ENCODE measurements at places on chromosomes 7 and 10. TPM values are rescaled to one million over a fixed set of nuclear protein-coding genes. Genes with fewer than 3 reads are reported as not detected.
A peak's percentile ranks its signal among the peaks of the same experiment; 100 is the strongest.

Gene SAMD9L
- 15.7 TPM for total RNA-seq

Gene GJD4
- 0.17 TPM for total RNA-seq

GRCh38 chr7:110856704-110857103 is 234.2 kb upstream of the LRRN3 start:
- DNase-seq = no peak

GRCh38 chr7:51601461-51601860 is 284.9 kb upstream of the COBL start:
- DNase-seq = no peak

Gene NEURL1
- total RNA-seq = not detected

Gene GBF1
- 14.4 TPM for total RNA-seq

DNA sequence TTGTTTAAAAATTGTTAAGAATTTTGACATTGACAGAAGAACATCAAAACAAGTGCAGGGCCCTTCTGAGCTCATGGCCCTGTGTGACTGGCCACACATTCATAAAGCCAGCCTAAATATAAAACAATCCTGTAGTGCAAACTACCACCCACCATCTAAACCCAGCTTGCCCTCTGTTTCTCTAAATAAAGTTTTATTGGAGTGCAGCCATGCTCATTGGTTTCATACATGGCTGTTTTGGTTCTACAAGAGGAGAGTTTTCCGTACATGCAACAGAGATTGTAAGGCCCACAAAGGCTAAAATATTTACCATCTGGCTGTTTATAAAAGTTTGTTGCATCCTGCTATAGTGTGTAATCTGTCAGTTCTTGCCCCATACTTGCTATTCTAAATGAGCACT is 54.6 kb upstream of the TRIM24 start:
- no peak for DNase-seq

GRCh38 chr7:105027176-105027853 is 13.3 kb downstream of the KMT2E start:
- DNase-seq = no peak

Gene NEBL
- total RNA-seq = 0.33 TPM

Gene OTUD1
- total RNA-seq = 6.8 TPM

Gene ZNF853
- 0.66 TPM for total RNA-seq

Gene ZNF722
- total RNA-seq = not detected

- peak; percentile 45 for DNase-seq
Measured at GRCh38 chr10:7932301-7933036, 114.2 kb downstream of the TAF3 start.

DNA sequence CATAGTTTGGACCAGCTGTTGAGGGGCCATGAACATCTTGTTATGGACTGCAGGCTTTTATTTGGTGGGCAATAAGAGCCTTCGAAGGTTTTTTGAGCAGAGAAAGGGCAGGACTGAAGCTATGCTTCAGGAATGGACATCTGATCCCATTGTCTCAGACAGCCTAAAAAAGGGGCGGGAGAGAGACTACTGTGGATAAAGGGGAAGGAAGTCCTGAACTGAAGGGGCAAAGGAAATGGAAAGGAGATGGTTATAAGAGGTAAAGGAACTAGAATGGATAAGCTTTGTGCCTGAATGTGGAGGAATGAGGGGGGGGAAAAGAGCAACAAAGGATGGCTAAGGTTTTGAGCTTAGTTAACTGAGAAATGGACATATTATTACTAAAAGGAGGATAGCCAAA is 172.5 kb downstream of the SKAP2 start:
- DNase-seq = no peak

Gene CYP3A4
- not detected for total RNA-seq

Gene SPDYE8
- not detected for total RNA-seq

GRCh38 chr7:6576024-6576866 is 1.0 kb upstream of the ZDHHC4 start:
- DNase-seq = no peak

- DNase-seq = no peak
Measured at GRCh38 chr7:135231686-135232085, 2.0 kb upstream of the STRA8 start.

Gene FAM20C
- 52.9 TPM for total RNA-seq
